ENCODE measurements at places on chromosomes 7 and 10.
A peak's percentile ranks its signal among the peaks of the same experiment; 100 is the strongest.

- DNase-seq = no peak
Observed at GRCh38 chr7:25431956-25432450, 203.7 kb upstream of the NPVF start.

DNA sequence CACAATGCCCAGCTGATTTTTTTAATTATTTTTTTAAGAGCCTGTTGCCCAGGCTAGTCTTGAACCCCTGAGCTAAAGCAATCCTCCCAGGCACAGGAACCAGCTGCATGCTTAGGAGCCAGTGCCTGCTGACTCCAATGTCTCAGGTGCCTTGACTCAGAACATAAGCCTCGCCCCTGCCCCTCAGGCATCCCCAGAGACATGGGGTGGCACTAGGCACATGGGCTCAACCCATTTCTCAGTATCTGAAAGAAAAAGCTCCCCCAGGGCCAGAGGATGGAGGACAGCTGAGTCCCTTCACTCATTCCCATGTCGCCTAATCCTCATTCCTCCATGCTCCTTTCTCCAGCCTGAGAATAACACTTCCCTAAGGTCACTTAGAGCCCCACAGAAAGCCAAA lies 39.1 kb downstream of the KCNH2 start:
- DNase-seq = no peak

- DNase-seq = no peak
Observed at GRCh38 chr10:128861018-128861901, 605.8 kb upstream of the MGMT start.

DNA sequence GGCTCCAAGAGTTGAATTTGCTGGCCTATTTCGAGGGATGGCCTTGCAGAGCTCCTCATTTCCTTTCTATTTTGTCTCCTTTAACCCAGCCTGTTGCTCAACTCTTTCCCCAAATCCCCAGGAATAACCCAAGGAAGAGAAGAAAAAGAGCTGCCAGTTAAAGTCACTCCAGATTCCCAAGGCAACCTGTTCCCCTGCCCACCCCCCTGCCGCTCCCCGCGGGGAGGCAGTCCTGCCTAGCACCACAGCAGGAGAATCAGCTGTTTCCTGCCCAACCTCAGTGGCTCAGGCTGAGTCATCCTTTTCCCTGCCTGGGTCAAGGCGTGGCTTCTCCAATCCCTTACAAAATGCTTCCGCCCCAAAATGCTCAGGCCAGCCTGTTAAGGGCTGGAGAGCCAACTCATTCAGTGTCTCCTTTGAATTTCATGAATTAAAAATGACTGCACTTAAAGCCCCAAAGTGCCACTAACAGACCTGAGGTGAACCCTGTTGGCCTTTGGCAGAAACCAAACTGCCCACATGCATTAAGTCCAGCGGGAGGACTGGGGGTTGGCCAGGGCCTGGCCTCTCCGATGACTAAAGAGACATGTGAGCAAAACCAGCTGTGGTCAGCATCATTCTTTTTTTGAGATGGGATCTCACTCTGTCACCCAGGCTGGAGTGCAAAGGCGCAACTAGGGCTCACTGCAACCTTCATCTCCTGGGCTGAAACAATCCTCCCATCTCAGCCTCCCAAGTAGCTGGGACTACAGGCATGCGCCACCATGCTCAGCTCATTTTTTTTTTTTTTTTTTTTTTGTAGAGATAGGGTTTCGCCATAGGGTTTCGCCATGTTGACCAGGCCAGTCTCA lies 83.2 kb upstream of the KIF5B start:
- no peak for DNase-seq

DNA sequence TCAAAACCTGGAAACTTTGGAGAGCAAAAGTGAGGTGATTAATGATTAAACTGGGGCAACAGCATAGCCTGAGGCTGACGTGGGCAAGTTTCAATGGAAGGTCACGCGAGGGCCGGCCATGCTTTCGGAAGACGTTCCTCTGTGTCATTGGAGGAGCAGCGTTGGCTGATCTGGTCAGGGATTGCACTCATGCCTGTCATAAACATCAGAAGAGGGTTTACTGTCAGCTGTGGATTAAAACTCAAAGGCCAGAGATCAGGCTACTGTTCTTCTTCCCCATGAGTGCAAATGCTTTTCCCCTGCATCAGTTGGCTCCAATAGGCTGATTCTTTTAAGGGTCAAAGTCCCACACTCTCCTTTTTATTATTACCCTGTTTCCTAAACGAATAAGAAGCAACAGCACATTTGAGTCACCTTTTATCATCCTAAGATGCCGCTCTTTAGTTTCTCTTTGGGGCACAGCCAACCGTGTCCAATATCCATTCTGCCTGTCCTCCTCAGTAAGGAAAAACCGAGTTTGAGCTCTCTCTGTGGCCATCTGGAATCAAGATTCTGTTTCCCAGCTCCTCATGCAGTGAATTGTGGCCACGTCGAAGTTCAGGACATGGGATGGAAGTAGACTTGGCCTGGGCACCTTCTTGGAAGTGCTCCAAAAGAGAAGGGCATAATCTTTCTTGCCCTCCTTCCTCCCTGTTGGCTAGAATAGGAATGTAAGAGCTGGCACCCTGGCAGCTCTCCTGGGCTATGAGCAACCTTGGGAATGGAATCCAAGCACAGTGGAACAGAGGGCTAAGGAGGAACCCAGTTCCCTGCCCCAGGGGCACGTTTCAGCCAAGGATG lies 62.5 kb upstream of the INSIG1 start:
- no peak for DNase-seq

GRCh38 chr7:38168890-38169570 lies 9.0 kb upstream of the STARD3NL start:
- DNase-seq = no peak

GRCh38 chr10:49151025-49151445 lies 17.2 kb upstream of the FAM170B start:
- no peak for DNase-seq

- DNase-seq = no peak
Observed at GRCh38 chr7:77413128-77413527, 3.0 kb downstream of the GSAP start.

DNA sequence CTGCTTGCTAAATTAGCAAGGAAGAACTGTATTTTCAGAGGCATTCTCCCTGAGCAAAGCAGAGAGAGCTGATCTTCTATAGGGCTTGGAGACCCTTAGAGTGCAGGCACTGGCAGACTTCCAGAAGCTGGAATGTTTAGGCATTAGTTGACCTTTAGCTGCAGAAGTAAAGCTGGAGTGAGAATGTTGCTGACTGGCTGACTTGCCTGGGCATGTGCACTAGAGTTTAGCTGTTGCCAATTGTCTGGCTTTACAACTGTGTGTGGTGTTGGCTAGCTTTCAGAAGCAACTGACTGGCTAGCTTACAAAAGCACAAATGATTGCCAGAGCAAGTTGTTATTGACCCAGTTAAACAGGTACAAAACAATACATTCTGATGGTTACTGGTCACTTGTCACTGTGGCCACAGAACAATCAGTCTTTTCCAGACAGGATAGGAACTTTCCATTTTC lies 25.1 kb downstream of the FAM13C start:
- DNase-seq = no peak

- DNase-seq = no peak
Observed at GRCh38 chr7:78720066-78720465, 733.4 kb downstream of the MAGI2 start.

DNA sequence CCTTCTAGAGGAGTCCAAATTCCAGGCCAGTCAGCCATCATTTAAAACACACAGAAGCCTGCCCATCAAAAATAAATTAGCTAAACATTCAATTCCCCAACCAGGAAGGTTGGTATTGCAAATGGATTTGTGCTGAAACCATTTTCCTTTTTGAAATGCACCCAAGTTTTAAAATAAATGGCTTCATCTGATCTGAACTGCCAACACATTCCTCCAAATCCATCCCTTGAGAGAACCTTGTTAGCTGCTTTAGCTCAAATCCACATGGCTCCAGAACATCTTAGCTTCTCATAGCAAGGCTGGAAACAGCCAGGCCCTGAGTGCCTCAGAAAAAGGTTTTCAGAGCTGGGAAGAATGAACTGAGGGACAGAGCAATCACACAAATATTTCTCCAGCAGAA lies 306.3 kb downstream of the FZD1 start:
- DNase-seq = no peak

- peak; percentile 49 for DNase-seq
Observed at GRCh38 chr10:6220418-6221191, 17.9 kb downstream of the PFKFB3 start.

GRCh38 chr7:132430861-132431822 lies 145.1 kb downstream of the PLXNA4 start:
- DNase-seq = peak; percentile 75

- no peak for DNase-seq
Observed at GRCh38 chr7:100016215-100016901, 962 bp downstream of the ZKSCAN1 start.

GRCh38 chr7:67743501-67743900 lies 746.9 kb downstream of the TYW1 start:
- DNase-seq = no peak

- DNase-seq = no peak
Observed at GRCh38 chr10:72020914-72021809, 57.0 kb downstream of the CHST3 start.

GRCh38 chr10:130022511-130023299 lies 58.6 kb upstream of the EBF3 start:
- no peak for DNase-seq

- peak; percentile 61 for DNase-seq
Observed at GRCh38 chr7:6530626-6531491, 20.4 kb downstream of the GRID2IP start.

DNA sequence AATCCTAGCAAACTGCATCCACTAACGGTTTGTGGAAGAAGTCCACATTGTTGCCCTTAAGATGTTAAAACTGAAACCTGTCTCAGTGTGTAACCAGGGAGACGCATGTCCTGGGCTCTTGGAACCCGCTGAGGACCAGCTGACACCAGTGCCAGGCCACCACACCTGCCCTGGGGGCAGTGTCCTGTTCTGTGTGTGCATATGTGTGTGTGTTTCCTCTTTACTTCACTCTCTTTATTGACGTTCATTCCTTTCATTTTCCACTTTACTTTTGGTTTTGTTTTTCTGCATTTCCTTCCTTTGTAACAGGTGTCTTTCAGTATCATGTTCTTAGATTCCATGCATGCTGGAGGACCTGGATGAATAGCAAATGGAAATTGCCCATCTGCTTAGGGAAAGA lies 83.8 kb downstream of the TEX36 start:
- DNase-seq = no peak

DNA sequence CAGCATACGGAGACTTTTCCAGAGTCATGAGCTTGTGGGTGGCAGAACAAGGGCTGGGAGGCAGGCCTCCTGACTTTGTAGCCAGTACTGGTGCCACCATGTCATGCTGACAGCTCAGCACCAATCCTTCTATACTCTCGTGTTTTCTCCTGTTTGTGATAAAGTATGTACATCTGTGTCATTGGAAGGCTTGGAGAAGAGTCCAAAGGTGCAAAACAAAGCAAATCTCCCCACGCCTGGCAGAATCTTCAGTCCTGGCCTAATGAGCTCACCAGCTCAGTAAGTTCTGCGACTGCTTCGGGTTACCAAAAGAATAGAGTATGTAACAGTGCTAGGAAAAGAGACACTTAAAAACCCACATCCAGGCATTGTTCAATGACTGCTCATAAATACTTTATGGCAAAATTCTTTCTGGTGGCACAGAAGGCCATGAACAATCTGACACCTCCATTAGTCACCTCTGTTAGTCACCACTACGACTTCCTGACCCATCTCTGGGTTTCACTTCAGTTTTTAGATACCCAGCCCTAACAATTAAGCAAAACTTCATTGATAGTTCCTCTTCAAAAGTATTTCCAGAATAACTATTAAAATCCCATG lies 24.5 kb downstream of the STEAP1 start:
- DNase-seq = no peak

DNA sequence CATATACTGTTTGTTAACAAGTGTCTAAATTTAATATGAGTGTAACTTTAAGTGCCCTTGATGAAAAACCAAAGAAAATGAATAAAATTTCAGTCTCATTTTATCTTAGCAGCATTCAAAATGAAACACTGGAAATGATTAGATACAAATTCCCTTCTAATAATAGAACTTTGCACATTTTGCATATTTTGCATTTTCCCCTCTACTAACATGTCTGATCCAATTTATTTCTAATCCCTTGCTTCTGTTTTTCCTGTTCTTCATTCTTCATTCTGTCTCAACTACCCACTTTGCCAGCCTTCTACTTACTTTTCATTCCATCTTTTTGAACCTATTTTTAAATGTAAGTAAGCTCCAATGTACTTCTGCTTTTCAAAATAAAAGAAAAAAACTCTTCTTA lies 42.7 kb upstream of the SEMA3D start:
- no peak for DNase-seq

- DNase-seq = no peak
Observed at GRCh38 chr7:4711093-4711492, 29.0 kb downstream of the FOXK1 start.

DNA sequence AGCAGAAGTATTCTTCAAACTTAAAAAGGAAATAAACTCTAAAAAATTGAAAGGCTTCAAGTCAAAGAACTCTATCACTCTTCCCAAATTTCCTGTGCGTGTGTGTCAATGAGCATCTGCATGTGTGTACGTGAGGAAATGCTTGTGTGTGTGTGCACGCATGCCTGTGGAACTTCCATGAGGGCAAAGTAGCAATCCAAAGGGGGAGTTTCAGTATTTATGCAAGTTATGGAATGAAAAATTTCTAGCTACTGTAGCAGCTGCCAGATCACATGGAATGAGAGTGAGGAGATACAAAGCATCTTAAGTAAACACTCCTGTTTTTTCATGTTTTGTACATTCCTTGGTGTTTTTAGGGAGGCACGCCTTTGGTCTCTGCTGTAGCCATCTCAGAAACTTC lies 152.6 kb downstream of the RAPGEF5 start:
- DNase-seq = no peak

- no peak for DNase-seq
Observed at GRCh38 chr7:105691082-105691679, 109.9 kb upstream of the EFCAB10 start.

GRCh38 chr10:131697476-131698128 lies 203.2 kb upstream of the PPP2R2D start:
- DNase-seq = no peak

DNA sequence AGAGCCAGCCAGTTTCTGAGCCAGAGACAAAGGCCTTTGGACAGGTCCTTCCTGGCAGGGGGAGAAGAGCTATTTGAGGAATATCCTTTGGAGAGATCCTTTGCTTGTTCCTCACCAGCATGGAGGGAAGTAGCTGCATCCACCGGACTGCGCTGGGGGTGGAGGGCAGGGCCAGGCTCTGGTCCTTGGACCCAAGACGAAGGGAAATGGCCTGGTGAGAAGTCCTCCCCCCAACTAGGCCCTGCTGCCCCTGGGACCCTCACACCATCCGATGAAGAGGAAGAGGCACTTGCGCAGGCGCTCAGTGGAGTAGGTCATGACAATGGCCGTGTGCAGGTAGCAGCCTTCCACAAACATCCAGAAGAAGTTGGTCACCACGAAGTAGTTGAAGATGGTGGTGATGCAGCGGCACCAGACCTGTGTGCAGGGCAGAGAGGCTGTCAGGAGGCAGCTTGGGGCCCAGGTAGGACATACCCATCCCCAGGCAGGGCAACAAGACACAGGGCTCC lies 19.8 kb downstream of the CRHR2 start:
- no peak for DNase-seq

DNA sequence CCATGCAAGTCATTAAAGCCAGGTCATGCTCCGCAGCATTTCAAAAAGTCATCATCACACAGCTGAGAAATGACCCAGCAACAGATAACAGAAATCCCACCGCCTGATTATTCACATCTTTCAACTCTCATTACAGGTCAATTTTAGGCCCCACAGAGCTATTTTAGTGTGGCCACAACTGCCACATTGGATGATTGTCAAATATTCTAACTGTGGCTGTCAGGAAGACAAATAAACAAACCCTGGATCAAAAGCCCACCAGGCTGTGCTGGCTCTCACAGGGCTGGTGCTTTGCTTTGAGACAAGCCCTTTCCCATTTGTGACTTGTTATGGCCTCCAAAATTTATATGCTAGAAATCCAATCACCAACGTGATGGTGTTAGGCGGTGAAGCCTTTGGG lies 117.6 kb upstream of the CDC14C start:
- no peak for DNase-seq

GRCh38 chr10:32073659-32074058 lies 17.4 kb upstream of the KIF5B start:
- no peak for DNase-seq

Measured in thymus (tissue), 14 donors.